ENCODE measurements at places on chromosomes 4 and X.

GRCh38 chr4:159002950-159003349 lies 99.9 kb upstream of the RAPGEF2 start:
- no peak for DNase-seq

DNA sequence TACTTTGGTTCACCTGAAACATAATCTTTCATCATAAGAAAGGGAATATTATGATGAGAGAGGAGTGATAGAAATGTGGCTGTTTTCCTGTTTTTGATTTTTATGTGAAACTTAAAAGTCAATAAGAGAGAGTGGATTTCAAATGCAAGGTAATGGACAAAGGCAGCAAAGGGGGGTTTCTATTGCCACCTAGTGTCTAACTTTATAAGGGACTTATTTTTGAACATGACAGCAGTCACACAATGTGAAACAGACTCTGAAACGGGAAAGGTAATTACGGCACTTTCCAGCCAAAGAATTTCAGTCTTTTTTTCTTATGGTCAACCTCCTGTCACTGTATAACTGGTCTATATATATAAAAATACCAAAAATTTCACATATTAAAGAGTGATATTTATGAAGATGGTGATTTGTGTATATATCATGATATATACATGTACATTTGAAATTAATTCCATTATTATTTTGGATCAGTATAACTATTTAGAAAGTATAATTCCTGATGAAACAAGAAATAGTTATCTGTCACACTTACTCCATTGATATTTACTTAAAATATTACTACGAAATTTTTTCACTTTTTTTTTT lies 127.1 kb downstream of the FBXO8 start:
- DNase-seq: no peak

DNA sequence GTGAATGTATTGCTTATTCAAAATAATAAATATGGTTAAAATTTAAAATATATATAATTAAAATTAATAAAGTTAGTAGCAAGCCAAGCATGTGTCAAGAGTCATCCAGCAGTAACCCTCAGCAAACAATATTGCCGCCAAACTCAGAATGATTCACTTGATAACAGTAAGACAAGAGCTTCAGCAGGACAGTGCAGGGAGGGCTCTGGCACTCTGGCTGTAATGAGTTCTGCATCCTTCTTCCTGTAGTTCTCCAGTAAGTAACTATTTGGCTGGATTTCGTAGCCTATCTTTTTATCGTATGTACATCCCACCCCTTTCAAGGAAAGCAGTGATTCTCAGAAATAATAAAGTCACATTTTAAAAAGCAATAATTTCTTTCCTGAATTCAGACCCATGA lies 17.6 kb downstream of the OTUD6A start:
- no peak for DNase-seq

GRCh38 chr4:10758906-10759305 lies 74.3 kb upstream of the CLNK start:
- no peak for DNase-seq

DNA sequence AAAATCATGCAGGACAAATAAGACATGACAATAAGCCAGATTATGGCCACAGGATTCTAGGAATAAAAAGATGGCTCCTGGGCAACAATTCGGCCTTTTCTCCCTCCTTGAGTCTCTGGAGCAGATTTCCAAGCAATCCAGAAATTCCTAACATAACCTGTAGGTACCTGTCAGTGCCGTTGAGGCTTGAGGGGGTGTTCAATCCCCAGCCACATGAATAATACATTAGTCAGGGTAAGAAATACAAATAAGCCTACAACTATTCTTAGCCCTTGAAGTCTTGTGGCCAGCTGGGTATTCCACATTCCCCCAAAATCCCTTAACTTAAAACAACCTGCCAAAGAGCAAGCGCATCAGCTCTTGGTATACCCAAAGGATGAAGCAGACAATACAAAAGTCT lies 9.7 kb downstream of the CXorf38 start:
- DNase-seq: no peak

DNA sequence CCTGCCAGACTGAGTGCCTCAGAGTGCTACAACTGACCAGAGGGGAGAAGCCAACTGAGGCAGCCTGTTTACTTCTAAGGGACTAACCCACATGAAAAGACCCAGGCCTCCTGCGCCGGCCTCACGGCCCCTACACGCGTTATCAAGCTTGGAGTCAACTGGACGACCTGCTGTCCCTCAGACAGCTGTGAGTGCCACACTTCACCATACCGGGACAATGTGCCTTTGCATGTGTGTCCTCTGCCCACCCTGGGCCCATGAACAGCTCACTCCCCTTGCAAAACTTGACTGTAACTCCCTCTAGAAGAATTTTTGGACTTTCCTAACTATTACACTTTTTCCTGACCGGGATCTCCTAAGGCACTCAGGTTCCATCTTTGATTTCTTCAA lies 1.8 kb downstream of the NOP14 start:
- no peak for DNase-seq

DNA sequence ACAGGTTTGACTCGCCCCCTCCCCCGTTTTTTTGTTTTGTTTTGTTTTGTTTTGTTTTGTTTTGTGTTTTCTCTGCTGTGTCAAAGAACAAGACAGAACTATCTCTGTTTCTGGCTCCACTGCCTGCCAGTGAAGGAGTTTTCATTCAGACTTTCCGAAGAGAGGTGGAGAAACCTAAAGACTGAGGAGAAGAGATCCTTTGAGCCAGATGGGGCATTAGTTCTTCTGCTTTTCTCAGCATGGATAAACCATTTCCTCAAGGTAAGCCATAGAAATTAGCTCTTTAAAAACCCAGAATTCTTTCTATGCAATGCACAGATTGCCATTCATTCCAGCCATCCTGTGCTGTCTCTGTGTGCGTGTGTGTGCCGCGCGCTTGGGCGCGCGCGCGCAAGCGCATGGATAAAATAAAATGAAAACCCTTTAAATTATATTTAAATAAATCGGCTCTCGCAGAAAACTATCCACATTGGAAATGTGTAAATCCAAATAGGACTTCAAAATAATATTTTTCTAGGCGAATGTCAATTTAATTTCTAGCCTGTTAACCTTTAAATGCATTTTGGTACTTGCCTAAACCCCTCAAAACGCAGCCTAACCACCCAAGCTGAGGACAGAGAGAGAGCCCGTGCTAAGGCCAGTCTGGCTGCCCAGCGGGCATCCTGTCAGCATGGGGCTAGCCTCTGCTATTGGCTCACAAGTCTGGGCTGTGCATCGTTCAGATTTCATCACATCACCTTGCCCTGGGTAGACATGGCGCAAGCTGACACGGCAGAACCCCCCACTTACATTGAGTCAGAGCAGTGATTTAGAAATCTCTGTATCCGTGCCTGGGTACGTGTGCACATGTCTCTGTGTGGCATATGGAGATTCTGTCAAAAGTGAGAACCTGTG lies 113.0 kb upstream of the VAMP7 start:
- DNase-seq: no peak

DNA sequence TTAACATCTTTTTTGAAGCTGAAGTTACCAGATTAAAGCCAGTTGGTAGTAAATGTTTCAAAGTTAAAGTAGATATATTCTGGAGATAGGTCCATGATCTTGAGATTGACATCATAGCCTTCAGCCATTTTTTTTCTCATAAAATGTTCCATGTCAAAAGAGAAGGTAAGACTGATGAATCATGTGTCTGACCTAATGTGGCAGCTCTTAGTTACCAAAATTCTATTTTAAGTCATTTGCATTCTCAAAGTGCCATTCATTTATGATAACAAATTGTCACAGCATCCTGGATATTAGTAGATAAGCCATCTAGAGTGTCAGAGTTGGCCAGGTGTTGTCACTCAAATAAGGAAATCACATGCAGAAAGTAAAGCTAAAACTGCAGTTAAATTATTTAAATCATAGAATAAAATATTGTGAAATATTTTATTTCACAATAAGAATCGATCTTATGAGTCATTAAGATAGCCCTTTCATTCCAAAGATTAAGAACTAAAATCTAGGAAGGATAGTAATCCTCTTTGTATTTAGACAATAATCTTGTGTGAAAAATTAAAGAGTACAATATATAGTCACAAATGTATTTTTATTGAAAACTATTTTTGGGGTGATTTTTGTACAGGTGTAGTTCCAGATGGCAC lies 65.7 kb upstream of the ADAD1 start:
- no peak for DNase-seq

DNA sequence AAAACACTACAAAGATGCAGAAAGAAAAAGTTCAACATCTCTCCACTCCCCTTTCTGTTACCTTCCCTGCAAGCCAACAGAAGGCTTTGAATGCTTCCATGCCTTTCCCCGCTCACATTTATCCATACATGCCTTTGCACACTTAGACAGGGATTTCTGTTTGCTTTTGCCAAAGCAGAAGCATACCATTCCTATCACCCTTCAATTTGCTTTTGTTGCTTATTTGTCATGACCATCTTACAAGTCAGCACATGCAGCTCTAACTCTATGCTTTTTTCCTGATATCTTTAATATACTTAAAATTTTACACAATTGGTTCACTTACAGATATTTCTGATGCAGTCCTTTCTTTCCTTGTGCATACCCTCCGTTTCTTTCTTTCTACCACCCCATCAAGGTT lies 169.6 kb downstream of the CORIN start:
- no peak for DNase-seq

DNA sequence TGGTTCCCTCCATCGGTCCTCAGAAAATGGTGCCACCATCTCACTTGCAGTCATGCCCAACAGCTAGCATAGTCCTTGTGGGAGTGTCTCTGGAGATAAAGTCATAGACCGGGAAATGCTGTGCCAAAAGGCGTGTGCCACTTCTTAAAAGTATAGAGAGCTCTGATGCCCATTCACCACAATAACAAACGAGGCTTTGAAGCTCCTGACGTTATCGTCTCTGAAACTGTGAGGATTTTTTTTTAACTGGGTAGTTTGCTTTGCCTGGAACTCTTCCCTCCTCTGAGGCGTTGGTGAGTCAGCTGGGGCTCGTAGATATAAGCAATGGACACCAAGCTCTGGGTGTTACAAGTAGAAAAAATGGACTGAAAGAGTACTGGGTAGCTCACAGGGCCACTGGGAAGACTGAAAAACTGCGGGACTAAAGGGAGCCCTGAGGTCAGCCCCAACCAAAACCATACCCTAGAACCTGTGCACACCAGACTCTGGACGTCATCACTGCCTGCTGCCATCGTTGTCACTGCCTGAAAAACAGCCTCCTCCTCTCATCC lies 89.4 kb upstream of the TRIM2 start:
- peak; percentile 12 for DNase-seq

- DNase-seq: no peak
These were observed 254.8 kb downstream of the PCDH10 start for GRCh38 chr4:133403913-133404312.

- no peak for DNase-seq
These were observed 2.7 kb downstream of the NALF2 start for GRCh38 chrX:69506617-69507499.

DNA sequence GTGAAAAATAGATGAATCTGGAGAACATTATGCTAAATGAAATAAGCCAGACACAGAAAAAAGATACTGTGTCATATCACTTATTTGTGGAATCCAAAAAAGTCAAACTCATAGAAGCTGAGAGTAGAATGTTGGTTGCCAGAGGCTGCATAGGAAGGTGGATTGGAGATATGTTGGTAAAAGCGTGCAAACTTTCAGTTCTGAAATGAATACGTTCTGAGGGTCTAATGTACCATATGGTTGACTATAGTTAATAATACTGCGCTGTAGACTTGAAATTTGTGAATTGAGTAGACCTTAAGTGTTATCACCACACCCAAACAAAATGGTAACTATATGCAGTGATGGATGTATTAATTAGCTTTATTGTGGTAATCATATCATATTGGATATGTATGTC lies 45.0 kb upstream of the UPRT start:
- no peak for DNase-seq

DNA sequence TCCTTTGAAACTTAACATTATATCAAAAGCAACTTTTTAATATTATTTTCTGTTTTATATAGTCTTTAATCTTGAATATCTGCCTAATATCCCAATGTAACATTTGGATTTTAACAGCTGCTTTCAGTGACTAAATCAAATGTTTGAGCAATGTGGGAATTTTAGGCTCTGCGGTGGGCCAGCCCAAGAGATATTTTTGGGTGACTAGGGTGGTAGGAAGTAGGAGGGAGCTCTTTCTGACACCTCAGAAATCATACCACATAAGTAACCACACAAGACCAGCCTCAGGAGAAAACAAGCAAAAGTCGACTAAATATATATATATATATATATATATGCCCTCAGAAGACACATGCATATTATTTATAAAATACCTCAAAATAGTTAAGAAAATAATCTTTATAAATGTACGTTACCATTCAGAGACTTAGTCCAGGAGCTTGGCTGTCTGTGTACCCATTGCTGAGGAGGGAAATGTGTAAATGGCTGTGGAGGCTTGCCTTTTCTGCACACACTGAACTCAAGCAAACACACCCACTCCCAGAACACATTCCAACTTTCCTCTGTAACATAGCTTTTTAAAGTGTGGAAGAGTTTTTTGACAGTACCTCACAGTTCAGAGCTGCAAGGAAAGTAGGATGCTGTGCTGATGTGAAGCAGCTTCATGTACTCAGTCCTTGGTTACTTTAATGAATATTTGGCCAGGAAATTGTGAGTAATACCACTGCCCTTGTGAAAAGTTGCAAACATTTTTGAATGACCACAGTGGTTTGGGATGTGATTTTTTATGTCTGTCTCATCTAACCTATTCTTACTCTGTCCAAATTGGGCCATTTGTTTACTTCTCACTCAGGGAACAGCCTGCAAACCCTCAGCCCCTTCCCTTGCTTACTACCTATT lies at the start of gene RTL3:
TSS of gene RTL3 (minus strand) at position 484 of the 900 bp plus-strand sequence. CDS start 908 bp downstream, outside the sequence.
- DNase-seq: no peak

DNA sequence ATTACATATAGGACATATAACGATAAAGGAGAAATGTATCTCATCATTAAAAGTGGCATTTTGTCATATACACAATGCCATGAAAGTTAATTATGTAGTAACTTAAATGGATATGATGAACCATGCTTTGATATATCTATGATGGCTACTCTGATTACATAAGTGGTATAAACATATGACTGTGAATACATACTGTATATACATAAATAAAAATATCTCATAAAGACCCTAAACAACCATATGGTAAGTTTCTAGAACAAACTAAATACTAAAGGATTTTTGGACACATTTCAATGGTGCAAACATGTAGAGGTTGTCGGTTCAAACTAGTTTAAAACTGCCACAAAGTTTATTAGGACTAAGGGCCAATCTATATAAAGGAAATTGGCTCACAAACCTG lies 849.6 kb upstream of the INTU start:
- no peak for DNase-seq

DNA sequence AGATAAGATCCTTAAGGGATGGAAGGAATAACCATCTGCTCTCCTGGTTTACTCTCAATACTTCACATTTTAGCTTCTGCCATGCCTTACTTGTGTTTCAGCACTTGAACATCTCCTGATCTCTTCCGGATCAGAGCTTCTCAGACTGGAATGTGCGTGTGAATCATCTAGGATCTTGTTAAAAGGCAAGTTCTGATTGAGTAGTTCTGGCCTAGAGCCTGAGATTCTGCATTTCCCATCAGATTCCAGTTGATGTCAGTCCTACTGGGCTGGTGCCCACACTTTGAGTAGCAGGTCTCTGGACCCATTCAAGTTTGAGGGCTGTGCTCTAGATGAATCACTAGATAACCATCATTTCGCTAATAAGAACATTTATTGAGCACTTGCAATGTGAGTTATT lies 20.0 kb downstream of the NDP start:
- no peak for DNase-seq

- DNase-seq: no peak
These were observed 738.4 kb downstream of the RPA4 start for GRCh38 chrX:97622111-97622510.

Measured in stimulated activated CD8-positive, alpha-beta memory T cell treated with anti-CD3 and anti-CD28 coated beads, Interleukin-7, amount 100 ng/mL, for 24 hours (primary cell).